ENCODE measurements at places on chromosomes 11 and 22. TPM values are rescaled to one million over a fixed set of nuclear protein-coding genes. Genes with fewer than 3 reads are reported as not detected.

Gene HBG2
- total RNA-seq = 6.5 TPM

Gene LAYN
- 3.6 TPM for total RNA-seq

Gene ZNF195
- 79.0 TPM for total RNA-seq

DNA sequence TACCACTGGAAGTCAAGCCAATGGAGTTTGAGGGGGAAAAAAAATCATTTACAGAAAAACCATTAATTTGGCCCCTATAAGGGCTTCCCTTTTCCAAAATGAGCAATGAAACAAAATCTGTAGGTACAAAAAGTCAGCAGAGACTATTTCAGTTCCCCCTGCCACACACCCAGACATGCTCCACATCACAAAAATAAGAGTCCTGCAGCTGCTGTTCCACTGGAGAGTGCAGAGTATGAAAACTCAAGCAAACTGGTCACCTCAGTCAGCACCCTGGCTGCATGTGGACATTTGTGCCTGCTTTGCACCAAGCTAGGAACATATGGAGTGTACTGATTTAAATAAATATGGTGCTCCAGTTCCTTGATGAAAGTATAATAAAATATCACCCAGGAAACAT, 15.1 kb downstream of the POU2AF1 start:
- no peak for DNase-seq

- DNase-seq = peak; percentile 81
Measured at GRCh38 chr11:34263441-34264091, 94.2 kb downstream of the ABTB2 start.

GRCh38 chr11:66227700-66228099, 40.7 kb upstream of the RAB1B start:
- DNase-seq = no peak

DNA sequence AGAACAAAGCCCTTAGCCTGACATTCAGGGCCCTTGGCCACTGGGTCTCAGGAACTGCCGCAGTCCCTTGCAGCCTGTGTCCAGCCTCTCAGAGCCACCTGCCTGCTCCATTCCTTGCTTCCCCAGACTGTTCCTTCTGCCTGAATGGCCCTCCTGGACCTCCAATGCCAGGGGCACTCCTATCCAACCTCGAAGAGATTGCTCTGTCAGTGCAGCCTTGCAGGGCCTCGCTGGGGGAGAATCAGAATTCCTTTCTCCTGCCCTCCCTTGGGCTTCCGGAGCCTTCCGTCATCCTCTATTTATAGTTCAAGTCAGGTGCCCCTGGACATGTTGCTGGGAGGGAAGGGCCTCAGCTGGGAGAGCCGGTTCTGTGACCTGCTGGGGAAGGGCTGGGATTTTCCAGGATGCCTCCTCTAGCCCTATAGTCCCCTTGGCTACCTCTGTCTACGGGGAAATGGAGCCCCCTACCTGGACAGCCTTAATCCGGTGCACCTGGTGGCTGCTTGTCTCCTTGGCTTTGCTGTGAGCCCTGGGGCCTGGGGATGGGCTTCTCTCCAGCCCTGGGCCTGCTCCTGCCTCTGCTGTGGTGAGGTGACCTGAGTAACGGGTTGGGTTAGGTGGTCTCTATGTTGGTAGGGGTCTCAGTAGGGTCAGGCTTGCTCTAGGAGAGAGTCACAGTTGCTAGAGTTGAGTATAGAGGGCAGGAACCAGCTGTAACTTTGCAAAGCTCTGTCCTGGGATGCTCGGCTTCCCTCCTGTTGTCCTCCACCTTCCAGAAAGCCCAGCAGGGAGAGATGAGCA, 45.9 kb upstream of the SYT7 start:
- DNase-seq = no peak

Data from Panc1 (cell line).